Mucosa of descending colon (tissue), 3 donors: ENCODE measurements at places on chromosomes 4 and X.

DNA sequence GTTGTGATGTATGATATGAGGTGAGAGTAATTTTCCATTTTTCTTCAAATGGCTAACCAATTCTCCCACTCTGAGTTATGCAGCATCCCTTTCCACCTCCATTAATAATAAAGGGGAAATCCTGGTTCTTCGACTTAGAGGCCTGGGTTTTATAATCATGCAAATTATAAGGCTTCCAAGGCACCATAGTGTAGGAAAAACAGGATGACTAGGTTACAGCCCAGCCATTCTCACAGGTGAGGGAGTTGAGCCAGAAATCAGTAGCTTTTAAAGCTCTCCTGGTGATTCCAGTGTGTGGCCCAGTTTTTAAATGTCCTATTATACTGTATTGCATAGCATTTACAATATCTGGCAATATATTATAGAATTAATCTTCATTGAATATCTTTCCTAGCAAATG lies 203.1 kb downstream of the ARHGEF9 start:
- DNase-seq: no peak

DNA sequence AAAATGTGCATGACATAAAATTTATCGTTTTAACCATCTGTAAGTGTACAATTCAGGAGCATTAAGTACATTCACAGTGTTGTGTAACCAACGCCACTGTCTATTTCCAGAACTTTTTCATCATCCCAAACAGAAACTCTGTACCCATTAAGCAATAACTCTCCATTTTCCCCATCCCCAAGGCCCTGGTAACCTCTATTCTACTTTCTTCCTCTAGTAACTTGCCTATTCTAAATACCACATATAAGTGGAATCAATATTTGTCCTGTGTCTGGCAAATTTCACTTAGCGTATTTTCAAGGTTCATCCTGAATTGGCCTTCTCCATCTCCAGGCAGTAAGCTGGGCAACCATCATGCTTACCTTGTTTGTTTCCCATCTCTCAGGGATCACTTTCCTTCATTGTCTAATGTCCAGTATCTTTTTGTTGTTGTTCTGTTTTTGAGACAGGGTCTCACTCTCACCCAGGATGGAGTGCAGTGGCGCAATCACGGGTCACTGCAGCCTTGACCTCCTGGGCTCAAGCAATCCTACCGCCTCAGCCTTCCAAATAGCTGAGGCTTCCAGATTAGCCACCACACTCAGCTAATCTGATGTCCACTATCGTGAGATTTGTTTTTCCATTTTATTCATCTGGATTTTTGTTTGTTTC lies 17.7 kb upstream of the GRIPAP1 start:
- no peak for DNase-seq

DNA sequence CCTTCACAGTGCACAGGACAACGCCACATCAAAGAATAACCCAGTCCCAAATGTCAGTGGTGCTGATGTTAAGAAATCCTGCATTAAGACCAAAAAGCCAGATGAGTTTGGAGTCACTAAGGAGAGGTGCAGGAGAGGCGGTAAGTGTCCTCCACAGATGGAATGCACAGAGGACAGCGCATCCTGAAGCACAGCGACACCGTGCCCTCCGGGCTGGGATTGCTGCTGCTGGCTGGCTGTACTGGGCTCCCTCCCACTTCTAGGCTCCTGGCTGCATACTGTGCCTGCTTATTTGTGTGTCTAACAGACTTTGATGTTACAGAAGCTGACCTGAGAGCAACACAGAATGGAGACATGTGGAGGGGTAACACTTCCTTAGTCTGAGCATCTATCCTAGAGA lies 325.6 kb upstream of the BOD1L1 start:
- DNase-seq: no peak

DNA sequence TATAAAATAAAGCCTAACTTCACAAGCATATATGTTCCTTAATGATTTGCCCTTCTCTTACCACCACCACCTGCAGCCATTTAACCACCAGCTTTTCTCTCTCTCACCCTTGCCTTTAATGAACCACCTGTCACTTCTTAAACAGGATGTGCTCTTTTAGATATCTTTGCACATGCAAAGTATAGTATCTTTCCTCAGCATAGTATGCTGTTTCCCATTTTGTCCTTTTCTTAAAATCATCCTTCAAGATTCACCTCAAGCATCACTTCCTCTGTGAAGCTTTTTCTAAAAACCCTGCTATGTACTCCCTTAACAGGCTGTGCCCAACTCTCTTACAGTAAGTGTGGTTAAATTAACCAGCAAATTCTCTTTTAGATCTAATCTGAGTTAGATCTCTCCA lies 8.2 kb upstream of the CNOT6L start:
- no peak for DNase-seq

- no peak for DNase-seq
Measured at GRCh38 chr4:98305576-98305975, 44.4 kb downstream of the RAP1GDS1 start.

DNA sequence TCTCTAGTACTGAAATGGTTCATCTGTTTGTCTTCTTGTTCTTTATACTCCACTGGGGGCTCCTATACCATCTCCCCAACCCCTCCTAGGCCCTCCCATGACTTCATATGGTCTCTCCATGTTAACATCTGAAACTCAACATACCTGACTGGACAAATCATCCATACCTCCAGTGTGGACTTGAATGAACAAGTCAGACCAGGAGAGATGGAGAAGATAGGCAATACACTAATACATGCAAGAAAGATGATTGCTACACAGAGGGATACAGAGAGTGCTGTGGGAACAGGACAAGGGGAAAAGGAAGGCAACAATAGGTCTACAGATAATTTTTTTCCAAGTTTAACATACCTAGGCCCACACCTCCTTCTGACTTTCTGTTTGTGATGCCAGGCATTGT lies 175.1 kb downstream of the FHIP1A start:
- no peak for DNase-seq

GRCh38 chrX:54030329-54030728 lies 13.9 kb downstream of the PHF8 start:
- no peak for DNase-seq

DNA sequence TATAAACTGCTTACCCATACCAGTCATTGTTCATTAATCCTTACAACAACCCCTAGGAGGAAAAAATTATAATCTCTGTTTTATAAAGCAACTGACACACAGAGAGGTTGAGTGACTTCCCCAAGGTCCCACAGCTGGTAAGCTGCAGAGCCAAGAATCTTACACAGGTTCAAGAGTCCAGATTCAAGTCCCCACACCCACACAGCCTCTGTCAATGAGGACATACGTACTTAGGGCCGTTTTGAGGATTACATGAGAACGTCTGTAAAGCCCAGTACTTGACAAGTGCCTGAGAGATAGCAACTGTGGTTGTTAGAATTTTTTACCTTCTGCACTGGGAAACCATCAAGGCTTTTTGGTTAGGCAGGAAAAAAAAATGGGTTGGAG lies 556 bp upstream of the SLC25A43 start:
- DNase-seq: no peak

GRCh38 chrX:97159916-97160800 lies 276.4 kb downstream of the RPA4 start:
- DNase-seq: peak; percentile 55

GRCh38 chrX:132648895-132649294 lies 160.1 kb upstream of the MBNL3 start:
- DNase-seq: no peak

DNA sequence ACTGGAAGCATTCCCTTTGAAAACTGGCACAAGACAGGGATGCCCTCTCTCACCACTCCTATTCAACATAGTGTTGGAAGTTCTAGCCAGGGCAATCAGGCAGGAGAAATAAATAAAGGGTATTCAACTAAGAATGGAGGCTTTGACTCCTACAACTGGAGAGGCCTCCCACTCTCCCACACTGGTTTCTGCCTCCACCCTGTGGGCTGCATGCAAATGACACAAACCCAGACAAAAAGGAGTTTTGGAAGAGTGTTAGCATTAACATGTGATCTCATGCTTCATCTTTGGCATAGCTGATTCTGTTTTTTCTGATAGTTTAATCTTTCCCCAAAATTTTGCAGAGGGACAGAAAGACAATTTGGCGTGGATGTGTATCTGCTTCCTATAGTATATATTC lies 80.8 kb upstream of the IQCM start:
- DNase-seq: no peak

- DNase-seq: no peak
Measured at GRCh38 chr4:184744236-184744635, 10.3 kb upstream of the CENPU start.

DNA sequence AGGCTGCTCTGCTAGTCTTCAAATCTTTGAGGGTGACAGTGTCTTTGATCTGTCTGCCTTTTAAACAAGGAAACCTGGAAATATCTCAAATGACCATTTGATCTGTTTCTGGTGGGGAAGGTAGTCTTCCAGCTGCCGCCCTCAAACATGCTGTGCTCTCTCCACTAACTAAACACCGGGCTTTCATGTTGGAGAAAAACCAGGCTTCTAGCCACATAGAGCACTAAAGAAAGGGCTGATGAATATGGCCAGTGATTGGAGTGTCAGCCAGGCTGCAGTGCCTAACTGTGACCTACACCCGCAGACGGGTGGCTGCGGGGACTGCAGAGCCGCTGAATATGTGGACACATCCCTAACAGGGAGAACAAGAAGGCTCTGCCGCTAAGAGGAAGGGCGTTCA lies 85.9 kb downstream of the UNC5C start:
- no peak for DNase-seq

DNA sequence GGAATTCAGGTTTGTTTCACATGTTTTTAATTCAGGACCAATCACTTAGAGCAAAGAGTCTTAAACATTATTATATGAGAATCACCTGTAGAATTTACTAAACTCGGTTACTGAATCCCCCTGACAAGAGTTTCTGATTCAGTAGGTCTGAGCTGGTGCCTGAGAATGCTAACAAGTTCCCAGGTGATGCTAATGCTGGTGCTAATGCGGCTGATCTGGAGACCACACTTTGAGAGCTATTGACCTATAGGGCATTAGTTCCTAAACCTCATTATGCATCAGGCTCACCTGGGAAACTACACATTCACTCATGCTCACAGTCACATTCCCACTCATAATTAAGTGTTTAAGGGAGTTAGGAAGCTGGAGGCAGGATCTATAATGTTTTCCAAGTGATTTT lies 36.1 kb upstream of the NUDT6 start:
- no peak for DNase-seq

- DNase-seq: peak; percentile 37
Measured at GRCh38 chr4:81454499-81454898, 17.2 kb downstream of the RASGEF1B start.
